ENCODE measurements at places on chromosomes 1 and 21.
A peak's percentile ranks its signal among the peaks of the same experiment; 100 is the strongest.

DNA sequence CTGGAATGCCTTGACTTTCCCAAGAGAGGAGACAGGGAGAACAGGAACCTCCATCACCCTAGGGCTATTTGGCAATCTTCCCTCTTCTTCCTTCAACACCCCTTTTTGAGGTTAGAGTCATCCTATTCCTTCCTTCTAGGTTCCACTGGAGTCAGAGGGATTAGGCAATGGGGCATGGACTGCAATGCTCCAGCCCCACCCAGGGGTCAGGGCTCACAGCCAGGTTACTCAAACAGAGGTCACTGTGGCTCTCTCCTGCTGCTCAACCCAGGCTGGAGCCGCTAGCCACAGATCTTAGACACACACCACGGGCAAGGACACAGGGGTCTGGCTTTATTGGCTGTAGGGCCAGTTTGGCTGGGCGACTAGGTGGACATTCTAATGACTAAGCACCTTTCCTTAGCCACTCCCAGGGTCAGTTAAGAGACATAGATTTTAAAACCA, 145.5 kb upstream of the NRIP1 start:
- DNase-seq = no peak

GRCh38 chr1:28860332-28861073, 48.5 kb downstream of the OPRD1 start:
- no peak for DNase-seq

GRCh38 chr1:187985897-187986654, 1157.3 kb downstream of the PLA2G4A start:
- DNase-seq = no peak

GRCh38 chr1:201330541-201330940, 46.9 kb downstream of the TNNT2 start:
- no peak for DNase-seq

GRCh38 chr1:70666381-70667140, 255.5 kb downstream of the CTH start:
- DNase-seq = no peak

GRCh38 chr1:158185770-158186169, 5.1 kb downstream of the CD1D start:
- DNase-seq = no peak

- no peak for DNase-seq
Observed at GRCh38 chr1:218699421-218699820, 354.3 kb downstream of the TGFB2 start.

DNA sequence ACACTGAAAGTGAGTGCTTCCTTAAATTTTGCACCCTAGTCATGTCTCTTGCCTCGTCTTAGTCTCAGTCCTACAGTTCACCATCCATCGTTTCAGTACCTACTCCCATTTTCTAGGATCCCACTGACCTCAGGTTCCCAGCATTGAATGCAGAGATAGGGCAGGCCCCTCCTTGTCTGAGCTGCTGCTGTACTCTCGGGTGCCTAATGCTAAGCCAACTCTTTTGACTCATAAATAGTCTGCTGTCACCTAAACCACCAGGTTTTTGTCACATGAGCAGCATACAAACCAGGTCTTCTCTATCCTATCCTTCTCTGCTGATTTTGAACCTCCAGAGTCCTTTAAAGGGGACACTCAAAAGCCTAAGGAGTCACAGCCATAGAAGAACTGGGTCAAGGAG, 3.0 kb downstream of the ARHGAP30 start:
- no peak for DNase-seq

- no peak for DNase-seq
Observed at GRCh38 chr1:37394574-37395464, 79.6 kb upstream of the ZC3H12A start.

DNA sequence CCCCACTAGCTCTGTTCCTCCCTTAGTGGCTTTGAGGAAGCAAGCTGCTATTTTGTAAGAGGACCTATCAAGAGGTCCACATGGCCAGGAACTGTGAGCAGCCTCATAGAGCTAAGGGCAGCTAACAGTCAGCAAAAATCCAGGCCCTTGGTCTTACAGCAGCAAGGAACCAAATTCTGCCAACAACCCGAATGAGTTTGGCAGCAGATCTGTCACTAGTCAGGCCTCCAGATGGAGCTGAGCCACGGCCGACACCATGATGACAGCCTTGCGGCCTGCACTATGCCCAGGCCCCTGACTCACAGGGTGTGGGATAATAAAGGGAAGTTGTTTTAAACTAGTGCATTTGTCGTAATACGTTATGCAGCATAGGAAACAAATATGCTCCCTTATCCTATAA, 28.0 kb upstream of the H3-3A start:
- peak; percentile 95 for DNase-seq

DNA sequence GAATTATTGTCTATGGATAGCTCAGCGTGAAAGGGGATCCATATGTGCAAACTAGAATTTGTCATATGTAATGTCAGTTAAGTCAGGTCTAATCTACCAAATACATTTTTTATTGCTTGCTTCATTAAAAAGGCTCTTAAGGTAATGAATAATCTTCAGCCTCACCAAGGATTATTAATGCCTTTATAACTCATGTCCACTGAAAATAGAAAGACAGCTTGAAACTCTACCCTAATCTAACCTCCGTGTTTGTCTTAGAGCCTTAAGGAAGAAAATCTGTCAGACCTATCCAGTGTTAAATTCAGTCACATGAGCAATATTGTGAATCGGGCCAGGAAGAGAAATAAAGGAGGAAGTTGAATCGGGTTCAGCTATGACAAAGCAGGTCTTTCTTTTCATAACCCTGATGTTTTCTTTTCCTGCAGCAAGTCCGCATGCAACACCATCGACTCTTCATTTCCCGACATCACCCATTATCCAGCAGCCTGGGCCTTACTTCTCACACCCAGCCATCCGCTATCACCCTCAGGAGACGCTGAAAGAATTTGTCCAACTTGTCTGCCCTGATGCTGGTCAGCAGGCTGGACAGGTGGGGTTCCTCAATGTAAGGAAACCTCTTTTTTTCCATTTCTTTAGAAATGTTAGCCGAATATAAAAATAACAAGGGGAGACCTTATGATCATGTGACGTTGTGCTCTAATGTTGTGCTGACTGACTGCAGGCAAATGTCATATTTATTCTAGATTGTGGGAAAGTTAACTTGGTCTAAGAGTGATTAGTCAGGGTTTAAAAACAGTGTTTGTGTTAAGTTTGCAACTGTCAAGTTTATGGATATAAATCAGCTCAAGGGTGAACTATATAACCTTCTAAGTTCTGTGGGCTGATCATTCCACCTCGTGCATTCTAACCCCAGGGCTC, 321.0 kb downstream of the TM2D1 start:
- no peak for DNase-seq

GRCh38 chr1:175875556-175875955, 132.2 kb upstream of the TNR start:
- DNase-seq = no peak

- no peak for DNase-seq
Observed at GRCh38 chr1:210099921-210100320, 132.7 kb upstream of the SERTAD4 start.

GRCh38 chr1:58434181-58434580, 112.3 kb downstream of the OMA1 start:
- no peak for DNase-seq

DNA sequence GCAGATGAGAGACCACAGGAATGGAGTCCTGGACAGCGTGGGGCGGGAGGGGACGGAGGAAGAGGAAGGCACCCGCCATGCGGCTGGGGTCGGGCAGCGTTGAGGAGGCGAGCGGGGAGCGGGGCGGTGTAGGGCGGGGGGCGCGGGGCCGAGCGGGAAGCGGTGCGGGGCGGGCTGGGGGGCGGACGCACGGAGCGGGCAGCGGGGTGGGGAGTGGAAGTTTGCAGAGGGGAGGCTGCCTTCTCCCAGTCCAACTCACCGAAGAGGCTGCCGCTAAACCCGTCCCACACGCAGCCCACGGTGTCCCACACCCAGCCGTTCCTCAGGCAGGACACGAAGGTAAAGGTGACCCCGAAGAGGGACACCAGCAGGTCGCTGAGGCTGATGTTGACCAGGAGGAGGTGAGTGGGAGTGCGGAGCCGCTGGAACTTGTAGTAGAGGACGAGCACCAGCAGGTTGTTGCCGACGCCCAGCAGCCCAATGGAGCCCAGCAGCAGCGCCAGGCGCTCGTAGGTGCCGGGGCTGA, 483 bp downstream of the CHML start:
- DNase-seq = no peak
